ENCODE measurements at places on chromosomes 4 and X.

DNA sequence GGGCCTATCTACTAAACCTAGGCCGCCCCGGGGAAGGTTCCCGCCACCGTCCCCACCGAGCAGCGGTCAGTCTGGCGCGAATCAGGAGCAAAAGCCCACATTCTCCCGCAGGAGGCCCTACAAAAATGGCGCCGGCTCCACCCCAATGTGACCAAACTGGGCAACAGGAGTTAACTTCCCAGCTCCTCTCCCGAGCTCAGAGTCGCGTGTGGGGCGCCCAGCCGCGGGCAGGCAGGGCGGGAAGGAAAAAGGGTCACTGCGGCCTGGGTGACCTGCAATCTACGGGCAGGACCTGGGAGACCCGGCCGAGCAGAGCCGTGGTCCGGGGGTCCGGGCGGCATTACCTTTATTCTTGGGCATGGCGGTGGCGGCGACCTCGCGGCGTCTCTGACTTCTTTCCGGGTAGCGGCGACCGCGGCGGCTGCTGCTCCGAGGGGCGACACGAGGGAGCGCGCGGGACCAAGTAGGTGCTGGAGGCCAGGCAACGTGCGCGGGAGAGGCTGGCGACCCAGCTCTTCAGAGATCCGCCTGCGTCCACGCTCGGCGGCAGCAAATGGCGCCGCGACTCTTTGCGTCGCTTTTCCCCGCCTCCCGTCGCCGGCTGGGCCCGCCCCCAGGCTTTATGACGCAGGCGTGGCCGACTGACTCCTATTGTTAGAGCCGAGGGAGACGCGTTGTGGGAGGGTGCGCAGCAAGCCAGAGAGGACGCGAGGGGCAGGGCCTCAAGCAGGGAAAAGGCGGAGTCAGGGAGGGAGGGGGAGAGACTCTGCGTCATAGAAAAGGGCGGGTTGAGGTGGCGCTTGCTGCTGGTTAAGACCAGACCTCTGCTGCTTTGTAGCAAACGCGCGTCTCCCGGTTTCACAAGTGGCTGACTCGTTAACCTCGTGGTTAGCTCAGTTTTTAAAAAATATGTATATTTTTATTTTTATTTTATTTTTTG, at the start of gene EIF1AX:
Gene EIF1AX, minus strand, starts transcription at position 558 of the 940 bp plus-strand sequence. Its CDS starts 198 bp downstream, at position 360.
- peak; percentile 95 for DNase-seq

GRCh38 chrX:78064152-78064551, 39.9 kb upstream of the PGK1 start:
- no peak for DNase-seq

GRCh38 chr4:170003071-170004070, 22.8 kb downstream of the MFAP3L start:
- DNase-seq, result no peak

DNA sequence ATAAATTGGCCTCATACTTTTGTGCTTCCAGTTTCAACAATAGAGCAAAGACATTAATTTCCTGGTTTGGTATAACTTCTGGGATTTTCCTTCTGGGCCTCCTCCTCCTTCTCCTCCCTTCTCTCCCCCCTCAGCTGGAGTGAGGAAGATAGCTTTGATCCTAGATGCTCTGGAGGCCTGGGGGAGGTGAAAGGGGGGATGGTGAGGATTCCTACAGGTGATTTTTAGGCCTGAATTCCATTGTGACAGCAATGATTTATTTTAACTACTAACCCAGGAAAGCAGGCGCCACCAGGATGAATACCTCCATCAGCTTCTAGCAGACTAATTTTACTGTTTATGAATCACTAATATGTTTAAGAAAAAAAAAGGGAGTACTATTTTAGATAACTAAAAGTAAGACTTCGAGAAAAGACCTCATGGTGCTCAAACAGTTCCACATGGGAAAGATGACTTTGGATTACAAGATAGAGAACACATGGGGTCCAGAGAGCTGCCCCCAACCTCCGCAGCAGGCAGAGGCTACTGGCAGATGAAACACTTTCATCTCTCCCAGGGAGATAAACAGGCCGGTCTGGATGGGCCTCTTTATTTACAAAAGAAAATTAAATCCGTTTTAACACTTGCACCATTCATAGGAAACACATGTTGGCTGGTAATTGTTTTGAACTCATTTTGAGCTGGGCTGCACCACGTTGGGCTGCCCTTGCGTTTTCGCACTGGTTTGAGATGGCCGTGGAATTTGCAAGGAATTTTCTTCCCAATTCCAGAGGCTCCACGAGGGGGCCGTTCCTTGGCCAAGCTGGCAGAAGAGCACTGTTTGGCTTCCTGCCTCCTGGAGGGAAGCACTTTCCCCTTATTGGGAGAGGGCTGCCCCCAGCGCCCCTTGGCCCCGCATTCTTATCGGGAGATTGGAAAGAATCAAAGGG, 125.1 kb upstream of the STX18 start:
- DNase-seq, result no peak

- DNase-seq, result peak; percentile 36
These were observed 94.2 kb downstream of the NYX start for GRCh38 chrX:41541386-41541785.

- DNase-seq, result no peak
These were observed 17.8 kb downstream of the SCD5 start for GRCh38 chr4:82780752-82781231.

- DNase-seq, result peak; percentile 76
These were observed 83.6 kb downstream of the MXRA5 start for GRCh38 chrX:3262901-3263300.

DNA sequence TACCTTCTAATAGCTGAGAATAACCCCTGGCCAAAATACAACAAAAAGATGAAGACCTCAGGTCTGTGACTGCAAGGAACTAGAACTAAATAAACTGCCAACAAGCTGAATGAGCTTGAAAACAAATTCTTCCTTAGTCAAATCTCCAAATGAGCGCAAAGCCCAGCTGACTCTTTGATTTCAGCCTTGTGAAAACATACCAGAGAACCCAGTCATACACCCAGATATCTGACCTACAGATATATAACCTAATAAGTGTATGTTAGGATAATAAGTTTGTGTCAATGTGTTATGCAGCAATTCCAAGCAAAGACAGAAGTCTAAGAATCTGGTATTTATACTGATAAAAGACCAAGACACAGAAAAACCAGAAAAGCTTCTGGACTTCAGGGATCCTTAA, 38.0 kb upstream of the ADGRL3 start:
- DNase-seq, result no peak

DNA sequence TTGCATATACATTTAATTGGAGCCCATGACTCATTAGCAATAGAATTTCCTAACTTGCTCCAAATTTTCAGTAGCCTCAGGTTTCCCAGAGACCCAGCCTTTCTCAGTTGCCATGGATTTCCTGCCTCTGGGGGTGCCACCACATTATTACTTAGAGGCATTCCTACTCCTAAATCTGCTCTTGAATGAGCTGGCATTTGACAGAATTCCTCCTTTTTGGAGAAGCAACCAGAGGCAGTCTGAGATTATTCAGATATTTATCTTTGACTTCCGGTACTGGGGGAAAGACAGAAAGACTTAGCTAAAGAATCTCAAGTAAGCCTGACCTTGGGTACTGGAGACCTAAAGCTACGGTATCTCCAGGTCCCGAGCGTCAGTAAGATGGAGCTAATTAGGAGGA, 76.3 kb downstream of the DCHS2 start:
- DNase-seq, result no peak

- DNase-seq, result no peak
These were observed 125.0 kb upstream of the AADAT start for GRCh38 chr4:170214731-170215130.

DNA sequence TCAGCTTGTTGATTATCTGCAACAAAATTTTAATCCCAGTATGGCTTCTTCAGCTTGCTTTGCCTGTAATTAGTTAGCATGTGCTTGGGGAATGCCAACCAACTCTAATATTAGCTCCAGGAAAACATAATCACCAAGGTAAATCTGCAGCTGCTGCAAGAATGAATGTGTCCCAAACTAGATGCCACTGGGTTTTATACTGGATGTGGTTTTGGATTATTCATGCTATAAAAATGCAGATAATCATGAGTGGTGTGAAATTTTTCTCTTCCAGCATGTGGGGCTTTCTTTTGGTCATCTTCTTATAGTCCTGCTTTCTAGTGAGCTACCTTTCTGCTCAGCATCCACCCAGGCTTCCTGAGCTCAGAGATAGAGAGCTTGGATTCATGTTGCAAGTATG, 295.9 kb upstream of the CASK start:
- no peak for DNase-seq

- DNase-seq, result no peak
These were observed 113.9 kb downstream of the CPZ start for GRCh38 chr4:8706216-8707044.

- no peak for DNase-seq
These were observed 66.9 kb downstream of the STOX2 start for GRCh38 chr4:183971929-183972490.

GRCh38 chrX:16429406-16429805, 220.6 kb upstream of the S100G start:
- no peak for DNase-seq

DNA sequence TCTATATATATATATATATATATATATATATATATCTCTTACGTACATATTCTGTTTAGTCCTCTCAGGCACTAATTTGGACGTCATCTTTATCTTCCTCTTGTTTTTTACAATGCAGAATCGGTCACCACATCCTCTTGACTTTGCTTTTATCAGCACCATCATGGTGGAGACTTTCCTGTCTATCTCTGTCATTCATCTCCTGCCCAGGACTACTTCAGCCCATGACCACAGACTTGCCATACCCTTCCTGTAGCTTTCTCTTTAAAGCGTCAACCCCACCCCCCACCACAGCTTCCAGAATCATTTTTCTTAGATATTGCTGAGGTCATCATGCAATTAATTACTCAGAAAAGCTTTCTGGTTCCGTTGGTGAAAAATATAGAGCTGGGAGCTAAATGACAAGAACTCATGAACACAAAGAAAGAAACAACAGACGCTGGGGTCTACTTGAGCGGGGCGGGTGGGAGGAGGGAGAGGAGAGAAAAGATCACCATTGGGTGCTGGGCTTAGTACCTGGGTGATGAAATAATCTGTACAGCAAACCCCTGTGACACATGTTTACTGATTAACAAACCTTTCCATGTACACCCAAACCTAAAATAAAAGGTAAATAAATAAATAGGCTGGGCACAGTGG, 30.5 kb upstream of the PRKX start:
- DNase-seq, result no peak

DNA sequence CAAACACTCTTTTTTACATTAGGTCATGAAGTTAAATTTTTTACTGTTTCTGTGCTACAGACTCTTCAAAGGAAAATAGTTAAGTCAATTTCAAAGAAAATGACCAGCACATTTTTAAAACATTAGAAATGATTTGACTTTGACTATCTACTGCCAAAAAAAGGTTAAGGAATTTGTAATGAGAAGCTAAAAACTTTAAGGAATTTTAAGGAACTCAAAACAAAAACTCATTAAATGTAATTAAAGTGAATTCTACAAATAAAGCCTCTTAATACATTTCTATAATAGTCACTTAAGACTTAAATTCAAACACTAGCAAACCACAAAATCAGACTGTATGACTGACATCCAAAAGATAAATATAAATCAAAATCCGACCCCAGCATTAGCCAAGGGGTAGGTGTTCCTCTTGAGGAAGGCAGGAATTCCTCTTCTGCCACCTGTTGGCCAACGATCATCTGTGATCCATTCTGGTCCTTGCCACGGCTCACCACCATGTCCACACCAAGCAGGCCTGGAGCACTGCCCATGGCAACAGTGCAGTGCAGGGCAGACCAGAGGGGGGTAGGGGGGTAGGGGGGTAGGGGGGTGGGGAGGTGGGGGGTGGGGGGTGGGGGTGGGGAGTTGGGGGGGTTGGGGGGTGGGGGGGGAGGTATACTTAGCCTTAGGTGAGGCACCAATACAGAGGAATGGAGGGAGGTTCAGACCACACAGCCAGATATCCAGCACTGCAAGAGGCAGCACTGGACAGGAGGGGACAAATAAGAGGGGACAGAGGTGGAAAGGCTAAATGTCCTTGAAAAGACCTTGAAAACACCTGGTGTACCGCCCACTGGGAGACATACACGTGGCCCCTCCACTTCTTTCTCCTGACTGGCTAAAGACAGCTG, 287.4 kb downstream of the CHIC1 start:
- peak; percentile 8 for DNase-seq

- no peak for DNase-seq
These were observed 74.7 kb upstream of the TBL1X start for GRCh38 chrX:9390121-9390520.

- no peak for DNase-seq
These were observed 20.3 kb downstream of the L1CAM start for GRCh38 chrX:153865685-153866084.
